Stimulated activated CD4-positive, alpha-beta T cell treated with anti-CD3 and anti-CD28 coated beads, TNF-alpha, amount 100 ng/mL, for 1 hour (primary cell): ENCODE measurements at places on chromosomes 3 and 15.

DNA sequence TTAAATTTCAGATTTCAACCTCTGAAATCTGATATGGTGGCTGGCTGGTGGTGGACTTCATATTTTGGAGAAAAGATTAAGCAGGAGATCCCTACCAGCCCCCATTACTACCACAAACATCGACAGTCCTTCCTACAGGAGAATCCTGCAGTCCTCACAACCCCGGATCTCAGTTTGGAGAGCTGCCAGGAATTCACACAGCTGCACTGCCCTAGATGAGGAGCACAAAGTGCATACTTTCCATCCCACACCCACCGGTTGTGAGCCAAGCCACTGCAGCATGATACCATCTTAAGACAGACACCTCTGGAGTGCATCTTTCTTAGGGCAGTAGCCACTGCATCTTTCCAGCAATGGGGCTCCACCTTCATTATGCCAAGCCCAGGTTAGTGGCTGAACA, 185.5 kb upstream of the GPR149 start:
- no peak for DNase-seq

- no peak for DNase-seq
Observed at GRCh38 chr3:63964681-63965485, 52.7 kb upstream of the SCAANT1 start.

DNA sequence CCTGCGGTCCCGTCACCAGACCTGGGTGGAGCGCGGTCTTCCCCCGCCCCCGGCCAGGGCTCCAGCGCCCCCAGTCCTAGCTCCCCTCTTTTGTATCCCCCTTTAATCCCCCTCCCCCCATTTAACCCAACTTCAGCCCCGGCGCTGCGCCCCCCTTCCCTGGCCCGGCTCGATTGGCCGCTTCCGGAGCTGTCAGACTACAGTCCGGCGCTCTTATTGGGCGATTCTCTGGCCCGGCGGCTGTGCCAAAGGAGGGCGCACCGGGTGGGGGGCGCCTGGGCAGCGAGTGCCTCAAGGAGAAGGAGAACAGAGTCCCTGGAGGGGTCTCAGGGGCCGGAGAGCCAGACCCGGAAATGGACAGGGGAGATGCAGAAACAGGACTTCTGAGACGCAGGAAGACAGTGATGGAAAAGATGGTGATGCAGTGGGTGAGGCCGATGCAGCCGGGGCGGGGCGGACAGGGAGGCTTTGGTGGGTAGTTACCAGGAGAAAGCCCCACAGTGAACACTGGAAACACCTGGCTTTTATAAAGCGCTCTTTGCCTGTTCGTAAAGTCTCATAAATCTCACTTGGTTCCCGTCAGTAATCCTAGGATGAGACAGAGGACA, 1.2 kb upstream of the ADCY5 start:
- DNase-seq = no peak

GRCh38 chr3:99945328-99945995, 127.8 kb downstream of the CMSS1 start:
- no peak for DNase-seq

DNA sequence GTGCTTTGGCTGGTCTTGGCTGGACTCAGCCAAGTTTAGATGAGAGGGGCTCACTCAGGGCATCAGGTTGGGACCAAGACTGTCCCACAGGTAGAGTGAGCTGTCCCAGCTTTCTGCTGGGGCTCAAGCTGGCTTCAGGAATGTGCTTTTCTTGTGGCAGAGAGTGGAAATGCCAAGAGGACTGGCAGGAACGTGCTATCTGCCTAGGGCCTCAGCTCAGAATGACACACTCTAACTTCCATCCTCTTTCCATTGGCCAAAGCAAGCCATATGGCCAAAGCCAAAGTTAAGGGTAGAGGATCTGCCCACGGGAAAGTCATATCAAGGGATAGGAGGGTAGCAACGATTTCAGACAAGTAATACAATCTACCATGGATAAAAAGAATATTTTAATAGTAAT, 178.8 kb downstream of the ABHD5 start:
- no peak for DNase-seq
